Endothelial cell of umbilical vein (primary cell): ENCODE measurements at places on chromosomes 5 and 9. TPM values are rescaled to one million over a fixed set of nuclear protein-coding genes. Genes with fewer than 3 reads are reported as not detected.

The ARID3C gene
- total RNA-seq = not detected in 2 replicates

The SEMA5A gene
- 0.04 TPM in 1 of 2 replicates, not detected in the other for total RNA-seq

The LAMC3 gene
- total RNA-seq = 0.12 and 0.38 TPM in 2 replicates

The SCGB3A2 gene
- not detected in 2 replicates for total RNA-seq

The LHX2 gene
- total RNA-seq = not detected in 2 replicates

The NMUR2 gene
- not detected in 2 replicates for total RNA-seq

The CCNJL gene
- 17.4 and 20.0 TPM in 2 replicates for total RNA-seq

The COL27A1 gene
- 48.6 and 49.1 TPM in 2 replicates for total RNA-seq

The TAF11L5 gene
- total RNA-seq = not detected in 2 replicates
